ENCODE measurements at places on chromosomes 5 and 9. TPM values are rescaled to one million over a fixed set of nuclear protein-coding genes. Genes with fewer than 3 reads are reported as not detected.

The NRARP gene
- polyA plus RNA-seq, result 4.4 TPM

The C5orf58 gene
- 0.48 TPM for polyA plus RNA-seq

The OCLN gene
- polyA plus RNA-seq, result 2.2 TPM

The OMD gene
- 4.4 TPM for polyA plus RNA-seq

The PCDHGA11 gene
- polyA plus RNA-seq, result 2.7 TPM

The WDR38 gene
- not detected for polyA plus RNA-seq

The PRKACG gene
- polyA plus RNA-seq, result not detected

The C9 gene
- 0.22 TPM for polyA plus RNA-seq

The ZNF618 gene
- polyA plus RNA-seq, result 14.7 TPM

The SLC6A7 gene
- not detected for polyA plus RNA-seq

The PKD2L2 gene
- polyA plus RNA-seq, result 0.28 TPM

The FAM221B gene
- not detected for polyA plus RNA-seq

The BTNL9 gene
- polyA plus RNA-seq, result 13.3 TPM
